Stimulated activated CD8-positive, alpha-beta memory T cell treated with anti-CD3 and anti-CD28 coated beads, Interleukin-15, amount 100 ng/mL, for 24 hours (primary cell): ENCODE measurements at places on chromosomes 3 and 15.

GRCh38 chr3:53750253-53751210, 95.7 kb downstream of the CHDH start:
- no peak for DNase-seq

- no peak for DNase-seq
Measured at GRCh38 chr3:58858126-58858525, 191.6 kb upstream of the FAM3D start.

- DNase-seq = no peak
Measured at GRCh38 chr3:40914475-40914874, 284.8 kb upstream of the CTNNB1 start.

- DNase-seq = no peak
Measured at GRCh38 chr3:111215481-111215880, 143.9 kb downstream of the NECTIN3 start.

GRCh38 chr3:126682009-126682408, 22.0 kb upstream of the CHCHD6 start:
- no peak for DNase-seq

- DNase-seq = no peak
Measured at GRCh38 chr3:128483657-128484403, 9.2 kb downstream of the GATA2 start.

DNA sequence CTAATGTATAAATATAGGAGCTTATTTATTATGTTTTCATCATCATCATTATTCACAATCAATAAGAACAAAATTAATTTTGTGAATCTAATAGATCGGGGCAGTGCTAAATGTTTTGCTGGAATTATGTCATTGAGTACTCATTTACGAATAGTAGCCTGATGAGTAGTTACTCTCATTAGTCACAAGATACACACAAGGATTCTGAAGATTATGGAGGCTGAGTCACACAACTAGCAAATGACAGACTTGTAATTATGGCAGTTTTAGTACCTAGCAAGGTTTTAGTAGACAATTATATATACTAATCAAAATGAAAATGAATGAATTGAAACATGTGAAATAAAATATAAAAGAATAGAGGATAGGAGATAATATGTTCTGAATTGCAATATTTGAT, 954.2 kb downstream of the CADM2 start:
- DNase-seq = no peak

DNA sequence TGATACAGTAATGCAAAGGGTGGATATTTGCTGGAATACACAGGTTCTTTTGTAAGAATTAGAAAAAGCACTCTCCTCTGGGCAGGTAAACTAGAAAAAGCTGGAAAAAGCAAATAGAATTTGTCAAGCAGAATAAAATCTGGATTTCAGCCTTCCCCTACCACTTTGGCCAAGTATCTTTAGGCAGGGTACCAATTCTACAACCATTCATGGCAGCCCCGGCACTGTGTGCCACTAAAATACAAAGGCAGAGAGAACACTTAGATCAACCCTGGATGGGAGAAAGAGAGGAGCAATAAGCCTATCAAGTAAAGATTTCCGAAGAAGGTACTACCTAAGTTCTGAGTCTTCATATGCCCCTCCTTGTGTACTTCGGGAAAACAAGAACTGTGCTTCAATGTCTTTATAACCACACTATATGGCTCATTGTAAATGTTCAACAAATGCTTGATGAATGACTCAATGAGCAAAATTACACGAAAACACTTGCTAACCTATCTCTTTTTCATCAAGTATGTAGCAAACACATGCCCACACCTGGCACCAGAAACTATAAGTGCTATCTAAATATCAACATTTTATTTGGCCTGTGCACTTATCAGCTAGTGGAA, 20.8 kb downstream of the STAG1 start:
- DNase-seq = no peak

GRCh38 chr15:66040211-66040892, 171.1 kb downstream of the RAB11A start:
- DNase-seq = no peak

DNA sequence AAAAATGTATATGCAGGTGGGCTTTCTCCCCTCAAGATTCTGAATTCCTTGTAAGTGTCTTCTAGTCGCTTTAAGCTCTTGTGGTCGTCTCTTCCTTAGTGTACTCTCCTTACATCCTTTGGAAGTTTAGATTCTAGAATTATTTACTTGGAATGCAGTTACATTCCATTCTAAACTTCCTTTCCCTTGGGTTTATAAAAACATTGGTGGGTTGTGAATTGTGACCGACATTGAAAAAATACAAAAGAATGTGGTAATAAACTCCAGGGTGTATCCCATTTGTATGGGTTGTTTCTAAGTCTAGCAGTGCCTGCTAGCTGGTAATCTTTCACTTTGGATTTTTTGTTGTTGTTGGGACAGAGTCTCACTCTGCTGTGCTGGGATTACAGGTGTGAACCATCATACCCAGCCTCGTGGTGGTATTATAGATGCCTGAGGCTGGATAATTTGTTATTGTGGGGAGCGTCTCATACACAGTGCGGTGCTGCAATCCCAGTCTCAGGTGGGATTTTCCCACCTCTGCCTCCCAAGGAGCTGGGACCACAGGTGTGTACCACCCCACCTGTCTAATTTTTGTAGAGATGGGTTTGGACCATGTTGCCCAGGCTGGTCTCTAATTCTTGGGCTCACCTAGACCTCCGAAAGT, 9.1 kb downstream of the CHD2 start:
- DNase-seq = no peak

DNA sequence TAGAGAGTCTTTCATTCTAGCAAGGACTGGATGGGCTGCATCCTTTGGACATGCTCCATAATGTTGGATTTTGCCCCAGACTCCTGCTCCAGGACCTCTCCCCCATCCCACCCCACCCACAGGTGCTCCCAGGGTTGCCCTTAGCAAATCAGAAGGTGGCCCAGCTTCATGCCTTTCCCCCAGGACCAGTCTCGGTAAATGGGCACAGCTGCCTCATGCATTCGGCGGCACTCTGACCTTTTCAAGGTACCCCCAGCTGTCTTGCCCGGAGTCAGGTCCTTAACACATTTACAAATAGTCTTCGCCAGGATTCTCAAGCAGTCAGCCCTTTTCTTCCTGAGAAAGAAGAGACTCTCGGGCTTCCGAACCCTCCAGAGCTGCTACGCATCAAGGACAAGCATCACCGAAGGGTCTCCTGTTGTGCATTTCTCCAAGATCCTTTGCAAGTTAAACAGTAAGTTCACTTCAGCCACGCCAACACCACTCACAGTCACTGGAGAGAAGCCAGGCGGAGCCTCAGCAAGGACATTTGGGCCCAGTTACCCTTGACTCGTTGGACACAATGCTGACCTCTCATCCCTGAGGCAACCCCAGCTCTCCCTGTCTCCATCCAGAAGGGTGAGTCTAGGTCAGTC, 287.8 kb downstream of the FAM43A start:
- DNase-seq = no peak

DNA sequence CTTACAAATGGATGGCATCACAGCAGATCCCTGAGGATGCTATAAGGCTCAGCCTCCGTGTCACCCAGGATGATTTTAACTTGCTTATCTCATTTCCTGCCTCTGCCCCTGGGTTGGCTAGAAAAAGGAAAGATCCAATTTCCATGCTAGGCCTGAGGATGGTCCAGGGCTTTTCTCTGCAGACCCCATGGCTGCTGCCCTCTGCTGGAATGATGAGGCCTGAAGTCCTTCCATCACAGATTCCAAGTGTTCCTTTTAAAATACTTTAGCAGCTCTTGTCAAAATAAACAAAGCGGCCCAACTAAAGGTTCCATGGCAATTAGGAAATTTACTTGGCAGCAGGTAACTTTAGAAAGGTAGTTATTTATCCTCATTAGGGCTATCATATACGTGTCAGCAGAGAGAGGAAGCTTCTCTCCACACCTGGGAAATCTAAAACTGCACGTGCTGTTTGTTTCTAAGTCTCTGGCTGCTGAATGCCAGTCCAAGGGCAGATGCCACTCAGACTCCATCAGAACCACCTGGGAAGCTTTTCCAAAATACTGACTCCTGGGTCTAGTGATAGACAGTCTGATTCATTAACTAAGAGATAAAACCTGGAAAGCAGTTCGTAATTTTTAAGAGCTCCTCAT, 401.9 kb upstream of the IL12A start:
- no peak for DNase-seq

DNA sequence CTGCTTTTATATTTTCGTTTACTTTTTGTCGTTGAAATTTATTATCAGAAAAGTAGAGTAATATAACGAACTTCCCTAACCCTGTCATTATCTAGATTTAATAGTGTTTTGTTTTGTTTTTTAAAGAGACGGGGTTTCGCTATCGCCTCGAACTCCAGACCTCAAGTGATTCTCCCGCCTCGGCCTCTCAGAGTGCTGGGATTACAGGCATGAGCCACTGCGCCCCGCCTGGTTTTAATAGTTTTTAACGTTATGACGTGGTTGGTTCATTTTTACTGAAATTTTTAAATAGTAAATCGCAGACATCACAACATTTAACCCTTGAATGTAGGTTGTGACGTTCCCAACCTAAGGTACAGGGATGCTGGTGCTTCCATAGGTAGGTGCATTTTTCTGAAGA, 1.0 kb downstream of the NGRN start:
- no peak for DNase-seq

- DNase-seq = no peak
Measured at GRCh38 chr15:50777042-50777441, 11.5 kb upstream of the SPPL2A start.

DNA sequence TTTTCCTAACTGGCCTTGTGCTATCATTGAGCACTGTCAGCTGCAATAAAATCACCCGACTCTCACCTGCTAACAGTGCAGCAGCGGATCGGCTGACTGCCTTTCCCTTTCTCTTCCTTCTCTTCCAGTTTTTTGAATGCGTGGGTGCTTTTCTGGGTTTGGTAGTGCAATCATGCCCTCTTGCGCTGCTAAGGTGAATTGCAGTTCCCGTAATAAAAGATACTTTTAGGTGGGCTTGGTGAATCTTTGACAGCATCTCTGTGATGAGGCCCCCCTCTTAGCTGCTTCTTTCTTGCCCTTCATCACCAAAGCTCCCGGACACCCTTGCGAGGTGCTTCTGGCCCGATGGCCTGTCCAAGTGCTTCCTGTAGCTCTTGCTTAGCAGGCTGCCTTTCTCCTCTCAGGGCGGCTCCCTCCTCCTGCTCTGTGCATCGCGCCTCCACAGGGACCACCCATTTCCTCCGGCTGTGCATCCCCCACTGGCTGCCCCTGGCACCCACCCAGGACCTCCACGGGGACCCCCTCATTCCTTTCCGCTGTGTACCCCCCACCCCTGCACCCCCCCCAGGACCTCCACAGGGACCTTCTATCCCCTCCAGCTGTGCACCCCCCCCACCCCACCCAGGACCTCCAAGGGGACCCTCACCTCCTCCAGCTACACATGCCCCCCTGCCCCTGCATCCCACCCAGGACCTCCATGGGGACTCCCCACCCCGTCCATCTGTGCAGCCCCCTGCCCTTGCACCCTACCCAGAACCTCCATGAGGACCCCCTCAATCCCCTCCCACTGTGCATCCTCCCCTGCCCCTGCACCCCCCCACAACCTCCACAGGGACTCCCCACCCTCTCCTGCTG, 50.8 kb upstream of the RPL32 start:
- DNase-seq = no peak

DNA sequence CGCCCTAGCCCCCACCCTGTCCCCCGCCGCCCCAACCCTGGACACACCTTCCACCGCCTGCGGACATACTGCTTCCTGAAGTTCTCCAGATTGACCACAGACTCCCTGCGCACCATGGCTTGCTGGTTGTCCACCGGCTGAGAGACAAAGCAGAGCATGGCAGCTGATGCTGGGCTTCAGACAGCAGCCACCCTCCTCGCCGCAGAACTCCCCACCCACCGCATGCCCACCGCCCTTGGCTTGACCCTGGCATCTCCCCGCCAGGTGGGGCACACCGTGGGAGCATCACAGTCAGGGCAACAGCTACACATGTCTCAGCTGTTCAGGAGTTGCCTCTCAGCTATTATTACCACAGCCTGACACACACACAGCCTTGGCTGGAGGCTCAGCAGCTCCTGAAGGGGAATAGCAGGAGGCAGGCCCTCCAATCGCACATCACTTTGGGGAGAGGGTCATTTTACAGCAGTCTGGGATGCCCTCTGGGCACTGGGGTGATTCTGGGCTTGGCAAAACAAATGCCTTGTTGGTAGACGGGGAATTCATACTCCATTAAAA, 78.4 kb upstream of the HERC1 start:
- DNase-seq = no peak

GRCh38 chr3:37500518-37500917, 326.1 kb upstream of the LRRFIP2 start:
- DNase-seq = no peak

DNA sequence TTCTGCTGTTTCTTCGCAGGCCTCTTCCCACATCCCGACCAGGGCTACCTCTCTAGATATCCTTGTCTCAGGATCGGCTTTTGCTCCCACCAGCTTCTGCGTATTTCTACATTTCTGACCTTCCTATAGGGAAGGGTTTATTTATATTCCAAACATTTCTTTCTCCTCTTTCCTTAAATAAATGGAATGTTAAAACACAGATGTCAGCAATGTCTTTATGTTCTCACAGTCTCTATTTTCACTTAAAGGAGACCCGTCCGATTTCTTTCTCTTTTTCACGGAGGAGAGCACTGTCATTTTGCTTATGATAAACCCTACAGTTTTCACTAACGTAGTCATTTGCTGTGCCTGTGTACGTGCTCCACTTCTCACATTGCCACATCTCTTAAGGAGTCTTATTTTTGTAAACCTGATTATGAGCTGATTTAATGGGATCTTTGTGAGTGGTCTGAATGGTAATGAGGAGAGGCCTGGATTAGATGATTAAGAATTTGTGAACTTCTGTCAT, 630 bp downstream of the KIF15 start:
- DNase-seq = no peak

- DNase-seq = no peak
Measured at GRCh38 chr3:27252646-27253045, 116.5 kb downstream of the NEK10 start.

GRCh38 chr15:85389306-85389650, 8.9 kb downstream of the AKAP13 start:
- no peak for DNase-seq

DNA sequence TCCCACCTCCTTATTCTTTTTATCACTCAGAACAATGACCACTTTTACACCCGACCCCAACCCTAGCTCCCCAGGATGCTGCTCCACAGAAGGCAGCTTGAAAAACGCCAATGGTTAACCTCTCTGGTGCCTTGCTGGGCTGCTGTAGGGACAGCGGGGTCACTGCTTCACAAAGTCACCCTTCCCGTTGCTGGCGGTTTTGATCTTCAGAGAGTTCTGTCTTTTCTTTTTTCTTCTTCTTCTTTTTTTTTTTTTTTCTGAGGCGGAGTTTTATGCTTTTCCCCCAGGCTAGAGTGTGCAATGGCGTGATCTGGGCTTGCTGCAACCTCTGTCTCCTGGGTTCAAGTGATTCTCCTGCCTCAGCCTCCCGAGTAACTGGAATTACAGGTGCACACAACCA, 20.7 kb downstream of the CEP19 start:
- no peak for DNase-seq

DNA sequence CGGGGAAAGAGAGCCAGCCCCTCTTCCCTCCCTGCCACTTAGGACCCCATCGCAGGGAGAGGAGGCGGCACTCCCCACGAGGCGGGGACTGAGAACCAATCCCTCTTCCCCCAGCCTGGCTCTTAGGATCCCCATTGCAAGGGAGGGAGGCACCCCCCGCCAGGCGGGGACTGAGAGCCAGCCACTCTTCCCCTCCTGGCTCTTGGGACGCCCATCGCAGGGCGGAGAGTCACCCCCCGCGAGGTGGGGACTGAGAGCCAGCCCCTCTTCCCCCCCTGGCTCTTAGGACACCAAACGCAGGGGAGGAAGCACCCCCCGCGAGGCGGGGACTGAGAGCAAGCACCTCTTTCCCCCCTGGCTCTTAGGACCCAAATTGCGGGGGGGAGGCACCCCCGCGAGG, 34.2 kb upstream of the SSUH2 start:
- no peak for DNase-seq

GRCh38 chr3:52153389-52154096, 680 bp downstream of the POC1A start:
- DNase-seq = no peak
